ENCODE measurements at places on chromosomes 7 and 10.

GRCh38 chr10:50397312-50398140 lies 146.2 kb upstream of the ASAH2 start:
- no peak for DNase-seq

DNA sequence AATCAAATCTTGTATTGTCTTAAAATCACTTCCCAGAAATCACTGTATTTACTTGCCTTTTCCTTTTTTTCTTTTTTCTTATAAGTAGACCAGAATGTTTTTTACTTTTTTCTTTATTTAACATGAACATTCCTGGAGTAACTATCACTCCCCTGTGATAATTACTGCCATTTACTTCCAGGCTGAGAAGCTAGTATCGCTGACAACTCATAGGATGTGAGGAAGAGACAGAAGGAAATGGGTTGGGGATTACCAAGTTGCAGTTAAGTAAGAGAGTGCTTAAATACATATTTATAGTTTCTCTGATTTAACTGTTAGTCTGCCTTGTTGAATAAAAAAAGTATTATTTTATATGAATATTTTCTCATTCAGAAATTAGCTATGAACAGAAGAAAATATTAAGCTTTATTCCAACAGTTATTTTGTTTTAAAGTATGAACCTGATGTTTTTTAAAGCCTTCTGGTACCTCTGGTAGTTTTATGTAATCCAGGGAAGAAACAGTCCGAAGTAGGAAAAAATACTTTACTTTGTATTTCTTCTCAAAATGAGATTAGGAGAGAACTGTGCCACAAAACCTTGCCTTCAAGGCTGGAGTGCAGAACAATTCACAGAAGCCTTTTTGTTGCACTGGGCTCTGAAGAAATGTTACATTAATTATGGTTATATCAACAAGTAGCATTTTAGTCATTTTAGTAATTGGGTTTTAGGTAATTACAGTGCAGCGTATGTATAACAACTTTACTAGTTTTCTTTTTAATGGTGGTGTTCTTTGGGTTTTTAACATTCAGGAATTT lies 72.8 kb downstream of the SHOC2 start:
- no peak for DNase-seq

- DNase-seq = no peak
Observed at GRCh38 chr10:77715088-77715487, 77.5 kb upstream of the KCNMA1 start.

DNA sequence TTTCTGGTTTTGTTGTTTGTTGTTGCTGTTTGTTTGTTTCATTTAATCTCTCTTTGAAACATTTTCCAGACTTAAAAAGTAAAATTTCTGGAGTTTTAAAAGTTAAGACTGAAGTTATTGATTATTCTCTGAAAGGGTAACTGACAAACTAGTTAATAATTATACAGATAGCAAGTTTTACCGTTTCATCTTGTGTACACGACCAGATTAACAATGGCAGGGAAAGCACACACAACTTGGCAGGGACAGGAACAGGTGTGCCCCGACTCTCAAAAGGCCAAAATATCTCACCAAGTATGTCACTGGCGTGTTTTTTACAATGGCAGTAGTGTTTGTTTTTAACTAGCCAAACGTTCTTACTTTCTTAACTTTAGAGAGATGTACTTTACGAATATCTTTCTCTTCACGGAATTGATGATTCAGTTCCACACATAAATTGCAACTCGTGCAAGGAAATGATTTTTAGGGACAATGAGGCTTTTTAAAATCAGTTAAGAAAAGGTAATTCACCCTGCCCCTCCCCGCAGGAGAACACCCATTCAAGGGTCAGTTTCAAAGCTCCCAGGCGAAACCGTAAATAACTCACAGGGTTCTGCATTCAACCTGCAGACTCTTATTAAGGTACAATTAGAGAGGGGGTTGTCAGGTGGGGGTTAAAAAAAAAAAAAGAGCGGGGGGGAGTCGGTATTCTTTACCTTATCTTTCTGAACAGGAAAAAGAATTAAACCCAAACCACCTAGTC lies 3.5 kb downstream of the CTBP2 start:
- DNase-seq = no peak

GRCh38 chr7:47449810-47450590 lies 131.9 kb downstream of the TNS3 start:
- no peak for DNase-seq

GRCh38 chr10:13823096-13823708 lies 236.4 kb downstream of the PRPF18 start:
- DNase-seq = no peak

GRCh38 chr7:91288208-91288824 lies 24.1 kb downstream of the FZD1 start:
- DNase-seq = no peak

DNA sequence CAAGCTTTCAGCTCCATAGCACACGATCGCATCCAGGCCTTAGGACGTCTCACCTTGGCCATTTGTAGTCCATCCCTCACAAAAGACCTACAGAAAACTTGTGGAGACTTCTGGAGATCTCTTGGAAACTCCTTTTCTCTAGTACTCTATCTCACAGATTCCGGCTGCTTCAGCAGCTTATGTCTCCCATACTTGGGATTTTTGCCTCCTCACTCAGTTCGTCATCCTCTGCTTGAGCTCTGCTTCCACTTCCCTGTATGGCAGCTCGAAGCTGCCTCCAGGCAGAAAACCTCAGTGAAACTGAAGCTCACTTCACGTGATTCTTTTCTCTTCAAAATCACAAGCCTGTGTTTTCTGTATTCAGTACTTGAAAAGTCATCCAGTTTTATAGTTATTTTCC lies 178.7 kb upstream of the GDF10 start:
- DNase-seq = no peak

DNA sequence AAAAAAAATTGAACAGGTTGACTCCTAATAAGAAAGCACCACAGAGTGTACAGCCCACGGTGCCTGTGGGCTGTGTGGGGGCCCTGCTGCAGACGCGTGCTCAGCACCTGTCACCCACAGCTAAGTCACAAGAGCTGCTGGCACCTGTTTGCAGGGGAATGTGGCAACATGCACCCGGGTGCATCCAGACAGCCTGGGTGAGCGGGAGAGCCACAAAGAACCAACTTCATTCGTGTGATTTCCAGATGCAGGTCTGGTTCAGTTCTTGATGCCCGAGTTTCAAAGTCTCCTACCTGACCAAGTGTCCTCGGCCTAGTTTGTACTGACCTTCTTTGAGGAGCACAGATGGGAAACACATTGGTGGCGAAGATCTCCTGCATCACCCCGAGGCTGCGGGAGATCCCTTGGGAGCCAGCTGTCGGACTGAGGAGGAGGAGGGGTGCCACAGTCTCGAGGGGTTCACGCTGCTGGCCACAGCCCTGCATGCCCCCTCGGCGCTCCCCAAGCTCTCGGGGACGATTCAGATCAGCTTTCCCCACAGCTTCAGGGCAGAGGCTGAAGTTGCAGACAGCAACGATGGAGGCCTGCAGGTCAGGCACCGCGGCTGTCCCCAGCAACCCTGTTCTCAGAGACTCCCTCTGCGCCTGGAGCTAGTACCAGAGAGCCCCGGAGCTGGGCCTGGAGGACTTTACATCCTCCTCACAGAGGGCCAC lies 35.3 kb downstream of the AMZ1 start:
- no peak for DNase-seq

- no peak for DNase-seq
Observed at GRCh38 chr7:69906283-69906995, 308.2 kb downstream of the AUTS2 start.

GRCh38 chr7:30901856-30902255 lies 9.8 kb upstream of the AQP1 start:
- DNase-seq = no peak

DNA sequence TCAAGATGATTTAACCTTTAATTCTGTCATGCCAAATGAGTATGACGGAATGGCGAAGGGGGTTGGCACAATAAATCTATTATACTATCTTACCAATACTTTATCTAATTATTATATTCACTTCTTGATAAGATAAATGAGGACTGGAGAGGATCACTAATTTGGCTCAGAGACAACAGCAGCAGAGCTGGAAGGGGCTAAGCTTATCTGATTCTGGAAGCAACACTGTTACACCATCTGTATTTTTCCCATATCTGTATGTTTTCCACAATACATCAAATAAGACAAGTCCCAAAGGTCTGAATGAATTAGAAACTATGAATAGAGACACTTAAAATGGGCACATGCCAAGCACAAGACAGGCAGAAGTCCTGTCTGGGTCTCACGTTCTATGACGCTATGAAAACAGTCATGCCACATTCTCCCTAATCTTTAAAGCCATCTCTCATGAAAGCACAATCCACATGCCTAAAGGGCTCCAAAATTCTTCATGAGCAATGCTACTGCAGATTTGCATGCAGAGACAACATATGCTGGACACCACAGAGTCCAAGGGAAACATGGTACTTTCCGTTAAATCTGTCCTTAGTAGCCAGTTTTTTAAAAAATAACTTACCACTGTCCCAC lies 88.3 kb downstream of the SLC25A13 start:
- no peak for DNase-seq

- peak; percentile 42 for DNase-seq
Observed at GRCh38 chr7:2982831-2983230, 60.8 kb downstream of the CARD11 start.

- DNase-seq = no peak
Observed at GRCh38 chr10:125396676-125397075, 236.3 kb upstream of the CTBP2 start.

DNA sequence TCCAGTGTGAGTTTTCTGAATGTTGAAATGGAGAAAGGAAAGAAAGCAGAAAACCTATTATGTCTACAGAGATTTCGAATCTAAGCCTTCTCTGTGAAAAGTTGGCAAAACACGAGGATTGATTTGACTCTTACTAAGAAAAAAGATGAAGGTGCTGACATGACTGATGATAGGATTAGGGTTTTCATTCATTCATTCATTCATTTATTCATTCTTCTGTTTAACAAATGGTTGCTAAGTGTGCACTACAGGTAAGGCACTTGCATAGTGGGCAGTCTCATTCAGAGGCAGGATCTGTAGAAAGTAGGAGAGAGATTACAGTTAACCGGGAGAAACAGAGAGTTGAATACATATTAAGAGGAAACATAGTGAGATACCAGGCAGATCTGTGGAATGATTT lies 137.1 kb downstream of the ZNF365 start:
- no peak for DNase-seq
